ENCODE measurements at places on chromosomes 12 and 14.

- no peak for DNase-seq
Measured at GRCh38 chr12:3748620-3749019, 4.3 kb downstream of the CRACR2A start.

- no peak for DNase-seq
Measured at GRCh38 chr12:49019120-49019430, 499 bp upstream of the PRKAG1 start.

- DNase-seq, result no peak
Measured at GRCh38 chr12:46390881-46391280, 18.3 kb upstream of the SLC38A2 start.

- DNase-seq, result peak; percentile 9
Measured at GRCh38 chr12:32455607-32456071, 56.3 kb downstream of the FGD4 start.

DNA sequence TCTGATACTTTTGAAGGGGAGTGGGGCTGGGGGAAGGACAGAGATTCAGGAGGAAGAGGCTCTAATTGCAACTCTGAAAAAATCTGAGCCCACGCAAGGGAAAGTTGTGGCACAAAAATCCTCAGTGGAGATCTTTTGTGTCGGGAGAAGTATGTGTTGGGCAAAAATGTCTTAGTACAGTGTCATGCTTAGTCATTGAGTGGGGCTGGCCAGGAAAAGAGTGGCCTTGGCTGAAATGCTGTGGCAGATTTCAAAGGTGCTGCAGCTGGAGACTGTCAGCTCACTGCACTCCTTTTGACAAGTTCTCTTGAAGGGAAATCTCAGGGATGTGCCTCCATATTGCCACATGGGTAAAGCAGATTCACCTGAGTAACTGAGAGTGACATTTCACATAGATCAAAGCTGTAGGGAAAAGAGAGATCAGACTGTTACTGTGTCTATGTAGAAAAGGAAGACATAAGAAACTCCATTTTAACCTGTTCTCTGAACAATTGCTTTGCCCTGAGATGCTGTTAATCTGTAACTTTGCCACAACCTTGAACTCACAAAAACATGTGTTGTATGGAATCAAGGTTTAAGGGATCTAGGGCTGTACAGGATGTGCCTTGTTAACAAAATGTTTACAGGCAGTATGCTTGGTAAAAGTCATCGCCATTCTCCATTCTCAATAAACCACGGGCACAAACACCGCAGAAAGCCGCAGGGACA is 36.0 kb upstream of the GLIPR1 start:
- DNase-seq, result no peak

- DNase-seq, result no peak
Measured at GRCh38 chr12:52023976-52024688, 17.4 kb downstream of the TAMALIN start.

DNA sequence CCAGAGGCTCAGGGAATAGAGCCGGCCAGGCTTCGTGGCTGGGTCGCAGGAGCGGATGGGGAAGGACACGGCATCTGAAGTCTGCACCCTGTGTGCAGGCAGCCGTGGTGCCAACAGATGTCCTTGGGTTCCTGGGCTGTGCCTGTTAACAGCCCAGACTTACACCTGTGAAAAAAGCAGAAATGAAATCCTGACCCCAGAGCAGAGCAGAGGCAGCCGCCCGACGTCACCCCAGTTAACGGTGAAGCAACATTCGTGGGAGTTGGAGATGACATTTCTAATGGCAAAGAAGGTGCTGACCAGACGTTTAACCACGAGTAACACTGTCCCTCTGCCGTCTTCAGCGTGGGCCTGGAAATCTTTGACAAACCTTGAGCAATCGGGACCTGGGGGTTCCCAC is 200.3 kb upstream of the DIO3 start:
- no peak for DNase-seq

- no peak for DNase-seq
Measured at GRCh38 chr12:104608998-104609397, 152.2 kb downstream of the CHST11 start.

DNA sequence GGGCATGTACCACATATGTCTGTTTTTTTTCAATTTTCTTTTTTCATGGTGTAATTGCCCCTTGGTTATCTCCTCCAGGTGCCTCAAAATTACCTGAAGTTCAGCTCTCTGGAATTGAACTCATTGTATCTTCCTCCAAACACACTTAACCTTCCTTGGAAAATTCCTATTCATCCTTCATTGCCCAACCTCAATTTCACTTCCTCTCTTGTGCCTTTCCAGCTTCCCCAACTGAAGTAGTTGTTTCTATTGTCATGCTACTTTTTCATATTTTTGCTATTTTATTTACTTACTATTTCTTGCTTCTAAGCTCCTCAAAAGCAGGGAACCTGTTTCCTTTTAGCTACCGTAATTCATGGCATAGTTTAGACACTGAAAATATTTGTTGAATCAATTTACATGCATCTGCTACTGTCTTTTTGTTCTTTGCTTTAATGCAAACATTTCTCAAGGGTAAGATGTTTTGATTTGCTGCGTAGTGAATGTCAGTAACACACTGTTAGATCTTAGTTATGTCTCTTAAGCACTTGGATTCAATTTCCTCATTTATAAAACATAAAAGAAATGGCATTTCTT is 37.0 kb upstream of the STXBP6 start:
- no peak for DNase-seq

- DNase-seq, result no peak
Measured at GRCh38 chr14:47626151-47627035, 49.0 kb downstream of the MDGA2 start.

GRCh38 chr12:132386926-132387497 is 57.6 kb upstream of the GALNT9 start:
- no peak for DNase-seq

DNA sequence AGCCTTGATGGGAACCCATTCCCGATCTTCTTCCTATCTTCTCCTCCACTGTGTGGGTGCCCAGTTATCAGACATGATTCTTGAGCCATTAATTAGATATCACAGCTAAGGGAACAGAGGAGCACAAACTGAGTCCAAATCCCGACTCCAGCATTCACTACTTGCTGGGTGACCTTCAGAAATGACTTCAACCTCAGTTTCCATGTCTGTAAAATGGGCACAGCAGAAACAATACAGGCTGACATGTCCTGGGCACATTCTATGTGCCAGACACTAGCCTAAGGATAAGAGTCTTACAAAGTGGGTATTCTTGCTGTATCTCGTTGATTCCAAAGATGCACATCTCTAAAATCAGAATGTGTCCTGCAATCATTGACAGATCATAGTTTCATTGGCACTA is 128.7 kb upstream of the NOS1 start:
- no peak for DNase-seq

- DNase-seq, result no peak
Measured at GRCh38 chr12:23750923-23751322, 198.5 kb downstream of the SOX5 start.

DNA sequence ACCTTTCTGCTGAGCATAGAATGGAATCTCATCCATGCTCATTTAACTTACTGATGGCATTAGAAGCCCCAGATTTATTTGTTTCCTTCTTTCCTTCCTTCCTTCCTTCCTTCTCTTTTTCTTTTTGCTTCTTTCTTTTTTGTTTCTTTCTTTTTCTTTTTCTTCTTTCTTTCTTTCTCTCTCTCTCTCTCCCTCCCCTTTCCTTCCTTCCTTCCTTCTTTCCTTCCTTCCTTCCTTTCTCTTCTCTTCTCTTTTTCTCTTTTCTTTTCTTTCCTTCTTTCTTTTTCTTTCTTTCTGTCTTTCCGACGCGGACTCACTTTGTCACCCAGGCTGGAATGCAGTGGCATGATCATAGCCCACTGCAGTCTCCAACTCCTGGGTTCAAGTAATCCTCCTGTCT is 55.9 kb downstream of the C12orf75 start:
- no peak for DNase-seq

GRCh38 chr12:117033382-117034221 is 65.6 kb downstream of the TESC start:
- DNase-seq, result no peak

- no peak for DNase-seq
Measured at GRCh38 chr12:131699434-131699833, 11.5 kb upstream of the SFSWAP start.

- no peak for DNase-seq
Measured at GRCh38 chr12:69274861-69275260, 35.5 kb downstream of the CPSF6 start.

DNA sequence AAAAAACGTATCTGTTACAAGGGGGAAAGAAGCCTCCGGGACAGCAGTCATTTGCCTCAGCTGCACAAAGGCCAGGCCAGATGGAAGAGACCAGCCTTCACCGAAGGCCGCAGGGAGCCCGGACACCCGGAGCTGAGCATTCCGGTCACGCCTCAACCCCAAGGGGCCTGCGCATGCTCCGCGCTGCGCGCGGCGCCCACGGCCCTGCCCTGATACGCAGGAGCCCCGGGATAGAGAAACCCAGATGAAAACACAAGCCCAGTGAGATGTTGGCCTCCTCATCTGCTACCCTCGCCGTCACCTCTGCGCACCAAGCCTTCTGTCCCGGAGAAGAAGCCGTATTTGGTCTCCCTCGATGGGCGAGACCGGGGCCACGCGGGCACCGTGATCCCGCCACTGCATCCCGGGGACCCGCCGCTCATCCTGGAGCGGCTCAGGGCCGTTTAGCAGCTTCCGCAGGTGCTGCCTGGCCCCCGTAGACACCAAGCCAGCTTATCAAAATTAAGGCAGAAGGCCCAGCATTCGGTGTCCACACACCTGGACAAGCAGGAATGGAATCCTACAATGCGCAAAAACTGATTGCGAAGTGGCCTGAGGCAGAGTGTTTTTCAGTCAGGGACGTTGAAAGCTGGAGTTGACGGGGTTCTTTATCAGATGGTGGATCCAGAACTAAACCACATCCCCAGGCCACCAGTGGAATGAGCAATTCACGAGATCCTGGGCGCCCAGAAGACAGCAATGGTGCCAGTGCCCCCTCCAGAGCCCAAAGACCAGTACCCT is 2.6 kb downstream of the OR8S1 start:
- DNase-seq, result no peak

Data from nephron progenitor cell (in vitro differentiated cells).